ENCODE measurements at places on chromosomes 4 and X. TPM values are rescaled to one million over a fixed set of nuclear protein-coding genes. Genes with fewer than 3 reads are reported as not detected.

The NIPAL1 gene
- 9.5 TPM for total RNA-seq

The PITX2 gene
- 10.6 TPM for total RNA-seq

The FAM114A1 gene
- 82.3 TPM for total RNA-seq

The DNAAF6 gene
- not detected for total RNA-seq

The PAGE2B gene
- total RNA-seq = 0.49 TPM

The AREG gene
- total RNA-seq = 28.7 TPM

The DGKK gene
- total RNA-seq = not detected

The F8A3 gene
- 1.7 TPM for total RNA-seq

The NDP gene
- 3.6 TPM for total RNA-seq

The HPGDS gene
- total RNA-seq = 9.6 TPM

The HDAC6 gene
- 58.6 TPM for total RNA-seq

The BTK gene
- total RNA-seq = 8.2 TPM

The ABLIM2 gene
- 5.0 TPM for total RNA-seq

The IL15 gene
- total RNA-seq = 3.8 TPM

The FRAS1 gene
- 15.2 TPM for total RNA-seq

The TMEM31 gene
- not detected for total RNA-seq

The RASSF6 gene
- total RNA-seq = 0.89 TPM

The CT47B1 gene
- total RNA-seq = not detected

The CC2D2A gene
- total RNA-seq = 13.2 TPM

The PRSS12 gene
- 13.1 TPM for total RNA-seq

The SMIM14 gene
- 23.9 TPM for total RNA-seq

The PRR27 gene
- not detected for total RNA-seq

The LDB2 gene
- 60.4 TPM for total RNA-seq

The FOXR2 gene
- total RNA-seq = not detected

The SMIM10 gene
- 2.3 TPM for total RNA-seq

The BMX gene
- 2.6 TPM for total RNA-seq

The MAPK10 gene
- total RNA-seq = 18.3 TPM

The CD99 gene
- 97.7 TPM for total RNA-seq

The GSX2 gene
- not detected for total RNA-seq

The RNF212 gene
- 3.4 TPM for total RNA-seq

The PTCHD1 gene
- total RNA-seq = 0.99 TPM

The ASB9 gene
- 1.7 TPM for total RNA-seq

All from skin of body (tissue), 3 donors.